ENCODE measurements at places on chromosomes 11 and 22. TPM values are rescaled to one million over a fixed set of nuclear protein-coding genes. Genes with fewer than 3 reads are reported as not detected.

GRCh38 chr11:10539339-10539738, 1.6 kb downstream of the RNF141 start:
- no peak for DNase-seq

Gene OR51B5
- not detected for total RNA-seq

DNA sequence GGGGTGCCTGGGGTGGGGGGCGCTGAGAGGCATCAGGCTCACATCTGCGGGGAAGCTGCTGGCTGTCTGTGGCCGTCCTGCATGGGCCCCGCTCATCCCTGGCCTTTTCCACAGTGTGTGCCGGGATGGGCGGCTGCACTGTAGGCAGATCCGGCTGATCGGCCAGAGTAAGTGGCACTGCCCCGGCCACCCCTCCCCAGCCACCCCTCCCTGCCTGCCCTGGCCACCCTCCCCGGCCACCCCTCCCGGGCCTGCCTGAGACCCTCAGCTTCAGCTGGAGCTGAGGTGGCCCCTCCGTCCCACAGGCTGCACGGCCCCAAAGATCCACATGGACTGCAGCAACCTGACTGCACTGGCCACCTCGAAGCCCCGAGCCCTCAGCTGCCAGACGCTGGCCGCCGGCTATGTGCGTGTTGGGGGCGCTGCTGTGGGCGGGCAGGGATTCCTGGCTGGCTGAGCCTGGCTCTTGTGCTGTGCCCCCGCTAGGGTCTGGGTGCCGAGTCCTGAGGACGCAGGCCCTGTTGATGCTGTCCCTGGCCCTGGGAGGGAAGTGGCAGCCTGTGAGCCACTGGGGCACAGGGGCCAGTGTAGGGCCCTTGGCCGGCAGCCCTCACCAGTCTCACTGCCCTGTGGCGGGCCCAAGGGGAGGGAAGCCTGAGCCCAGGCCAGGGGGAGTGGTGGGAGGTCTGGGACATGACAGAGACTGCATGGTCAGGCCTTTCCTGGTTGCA, 10.9 kb downstream of the MUC2 start:
- DNase-seq, result no peak

- DNase-seq, result no peak
Observed at GRCh38 chr22:47386812-47387510, 624.5 kb downstream of the TBC1D22A start.

DNA sequence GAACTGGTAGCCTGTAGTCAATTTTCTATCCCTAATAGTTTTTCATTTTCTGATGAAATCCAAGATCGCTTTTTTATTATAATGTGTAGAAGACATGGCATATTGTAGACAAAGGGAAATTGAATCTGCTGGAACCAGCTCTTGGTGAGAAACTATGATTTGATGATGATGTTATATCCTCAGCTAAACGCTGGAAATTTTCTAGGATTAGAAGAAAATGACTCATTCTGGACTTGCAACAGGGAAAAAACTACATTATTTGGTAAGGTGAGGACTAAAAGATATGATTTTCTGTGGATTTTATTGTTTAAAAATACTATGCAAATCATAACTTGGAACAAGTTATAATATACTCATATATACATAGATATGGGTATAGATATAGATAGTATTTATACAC, 14.1 kb upstream of the PGM2L1 start:
- no peak for DNase-seq

GRCh38 chr22:47057916-47058585, 295.6 kb downstream of the TBC1D22A start:
- no peak for DNase-seq

- no peak for DNase-seq
Observed at GRCh38 chr11:13292970-13293369, 15.4 kb downstream of the BMAL1 start.

Gene CLCF1
- 6.2 TPM for total RNA-seq

DNA sequence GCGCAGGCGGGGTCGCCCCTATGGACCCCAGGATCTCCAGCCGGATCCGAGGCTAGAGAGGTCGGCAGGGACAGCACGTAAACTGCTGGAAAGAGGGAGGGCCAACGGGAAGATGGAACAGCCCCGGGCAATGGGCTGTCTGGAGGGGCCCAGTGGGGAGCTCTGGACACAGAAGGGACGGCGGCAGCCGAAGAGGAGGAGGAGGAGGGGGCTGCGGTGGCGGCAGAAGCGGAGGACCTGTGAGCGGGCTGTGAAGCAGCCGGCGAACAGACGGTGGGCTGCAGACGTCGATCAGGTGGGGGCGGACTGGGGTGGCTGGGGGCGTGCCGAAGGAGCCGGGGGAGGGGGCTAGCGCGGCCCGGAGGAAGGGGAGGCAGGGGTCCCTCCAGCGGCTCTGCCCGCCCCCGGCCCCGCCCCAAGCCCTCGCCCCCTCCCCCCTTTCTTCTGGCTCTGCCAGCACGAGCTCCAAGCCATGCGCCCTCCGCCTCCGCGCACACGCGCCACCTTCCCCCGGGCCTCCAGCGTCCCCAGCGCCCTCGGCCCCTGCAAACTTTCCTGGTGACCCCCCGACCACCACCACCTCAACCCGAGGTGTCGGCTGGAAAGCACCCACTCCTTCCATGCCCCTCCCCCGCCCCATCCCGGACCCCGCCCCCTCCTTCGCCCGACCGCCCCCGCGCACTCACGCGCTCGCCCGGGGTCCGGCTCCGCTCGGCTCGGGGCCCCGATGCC, 432 bp downstream of the TNKS1BP1 start:
- no peak for DNase-seq

- DNase-seq, result no peak
Observed at GRCh38 chr11:19336331-19336730, 95.6 kb upstream of the E2F8 start.

Gene GLB1L3
- not detected for total RNA-seq

- no peak for DNase-seq
Observed at GRCh38 chr11:11288972-11289616, 64.0 kb downstream of the CSNK2A3 start.

Gene TMA7B
- total RNA-seq, result not detected

DNA sequence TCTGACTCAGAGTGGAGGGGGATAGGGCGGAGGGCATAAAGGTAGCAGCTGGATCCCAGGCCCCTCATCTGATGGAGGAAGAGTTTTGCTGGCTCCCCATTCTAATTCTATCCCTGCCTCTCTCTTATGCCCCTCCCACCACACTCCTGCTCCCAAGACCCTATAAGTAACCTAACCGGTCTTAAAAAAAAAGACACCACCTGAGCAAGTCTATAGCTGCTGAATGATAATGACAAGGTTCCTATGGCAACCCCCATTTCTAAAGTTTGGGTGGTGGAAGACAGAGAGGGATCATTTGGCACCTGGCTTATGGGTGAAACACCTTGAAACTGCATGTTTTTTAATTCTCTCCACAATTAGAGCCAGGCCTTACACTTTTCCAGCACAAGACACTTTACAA, 69.6 kb downstream of the LARGE1 start:
- no peak for DNase-seq

GRCh38 chr11:123284454-123284853, 89.4 kb upstream of the CLMP start:
- no peak for DNase-seq

- no peak for DNase-seq
Observed at GRCh38 chr22:22702237-22703202, 58.1 kb downstream of the GGTLC2 start.

Data from glomerular endothelial cell (primary cell).